SIG-M5 (cell line): ENCODE measurements at places on chromosomes 11 and 22.

GRCh38 chr11:27418356-27418755 is 54.2 kb downstream of the LGR4 start:
- DNase-seq, result no peak

DNA sequence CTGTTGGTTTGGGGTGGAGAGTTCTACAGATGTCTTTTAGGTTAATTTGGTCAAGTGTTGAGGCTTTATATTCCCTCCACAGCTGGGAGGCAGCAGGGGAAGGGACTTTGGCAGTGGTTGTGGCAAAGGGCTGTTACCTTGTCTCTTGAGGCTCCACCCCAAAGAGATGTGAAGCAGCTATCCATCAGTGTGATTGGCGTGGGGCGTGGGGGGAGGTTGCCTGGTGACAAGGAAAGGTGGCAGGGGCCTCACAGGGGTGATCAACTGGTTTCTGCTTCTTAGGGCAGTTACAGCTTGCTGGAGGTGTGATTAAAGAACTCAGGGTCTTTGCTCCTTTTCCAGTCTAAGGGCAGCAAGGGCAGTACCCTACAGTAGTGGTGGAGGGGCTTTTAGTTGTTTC is 59.3 kb downstream of the FANCF start:
- DNase-seq, result no peak

DNA sequence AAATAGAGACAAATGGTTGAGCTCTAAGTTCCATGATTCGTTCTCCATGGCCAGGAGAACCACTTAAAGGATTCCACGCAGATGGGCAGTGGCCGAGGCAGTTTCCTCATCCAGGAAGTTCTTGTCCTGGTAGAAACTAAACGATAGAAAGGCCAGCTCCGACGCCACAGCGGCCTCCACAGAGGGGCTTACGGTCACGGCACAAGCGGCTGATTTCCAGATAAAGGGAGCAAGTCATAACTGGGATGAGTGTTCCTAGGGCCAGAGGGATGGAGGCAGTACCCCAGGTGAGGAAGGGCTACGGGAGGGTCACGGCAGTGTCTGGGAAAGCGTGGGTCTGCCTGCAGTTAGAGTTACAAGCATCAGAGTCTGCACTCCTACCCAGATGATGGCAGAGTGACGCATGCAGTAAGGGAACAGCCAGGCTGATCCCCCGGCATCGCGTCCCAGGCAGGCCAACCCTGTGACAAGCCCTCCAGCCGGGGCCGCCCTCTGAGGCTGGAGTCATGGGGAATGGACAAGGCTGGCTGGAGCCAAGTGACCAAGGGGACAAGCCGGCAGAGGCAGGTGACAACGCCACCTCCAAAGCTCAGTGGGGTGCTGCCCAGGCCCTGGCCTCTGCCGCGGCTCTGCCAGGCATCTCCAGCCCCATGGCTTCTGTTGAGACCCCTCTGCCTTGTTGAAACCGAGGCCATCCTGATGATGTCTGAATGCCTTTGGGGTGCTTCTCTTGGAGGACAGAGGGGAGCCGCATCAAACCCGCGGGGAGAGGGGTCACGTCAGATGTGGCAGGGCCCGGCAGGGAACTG is 475.1 kb downstream of the BRD1 start:
- DNase-seq, result no peak

GRCh38 chr11:8913961-8914660 is 3.1 kb downstream of the AKIP1 start:
- no peak for DNase-seq

GRCh38 chr11:94790661-94791180 is 22.6 kb downstream of the AMOTL1 start:
- no peak for DNase-seq

- DNase-seq, result no peak
Observed at GRCh38 chr22:36277482-36278291, 24.8 kb downstream of the APOL1 start.

DNA sequence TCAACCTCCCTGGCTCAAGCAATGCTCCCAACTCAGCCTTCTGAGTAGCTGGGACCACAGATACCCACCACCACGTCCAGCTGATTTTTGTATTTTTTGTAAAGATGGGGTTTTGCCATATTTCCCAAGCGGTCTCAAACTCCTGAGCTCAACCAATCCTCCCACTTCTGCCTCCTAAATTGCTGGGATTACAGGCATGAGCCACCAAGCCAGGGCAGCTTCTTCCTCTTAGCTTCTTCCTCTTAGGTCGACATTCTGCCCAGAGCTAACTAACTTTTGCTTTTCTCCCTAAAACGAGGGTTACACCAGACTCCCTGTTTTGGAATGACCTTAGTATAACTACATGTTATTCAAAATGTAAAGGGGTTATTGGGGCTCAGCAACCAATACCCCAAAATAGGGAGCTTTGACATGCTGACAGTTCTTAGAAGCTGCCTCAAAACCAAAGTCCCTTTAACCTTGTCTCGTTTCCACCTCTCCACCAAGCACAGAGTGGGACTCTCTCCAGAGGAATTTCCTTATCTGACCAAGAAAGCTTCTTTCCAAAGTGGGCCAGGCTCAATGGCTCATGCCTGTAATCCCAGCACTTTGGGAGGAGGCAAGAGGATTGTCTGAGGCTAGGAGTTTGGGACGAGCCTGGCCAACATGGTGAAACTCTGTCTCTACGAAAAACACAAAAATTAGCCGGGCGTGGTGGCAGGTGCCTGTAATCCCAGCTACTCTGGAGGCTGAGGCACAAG is 7.0 kb downstream of the HPS5 start:
- DNase-seq, result no peak

- DNase-seq, result no peak
Observed at GRCh38 chr11:15863411-15863810, 492.9 kb downstream of the SOX6 start.

DNA sequence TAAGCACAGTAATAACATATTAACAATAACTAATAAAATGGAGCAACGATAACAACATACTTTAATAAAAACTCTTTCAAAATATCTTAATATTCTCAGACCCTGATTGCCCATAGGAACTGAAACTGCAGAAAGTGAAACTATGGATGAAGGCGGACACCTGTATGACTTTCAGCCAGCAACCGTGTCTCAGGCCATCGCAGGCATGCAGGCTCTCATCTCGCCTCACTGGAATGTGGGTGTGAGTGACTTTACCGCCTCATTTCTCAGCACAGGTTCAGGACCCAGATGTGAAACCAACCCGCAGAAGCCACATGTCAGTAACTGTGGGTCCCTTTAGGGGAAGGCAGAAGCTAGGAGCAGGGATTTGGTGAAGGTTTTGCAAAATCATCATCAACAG is 539.1 kb downstream of the FAM181B start:
- DNase-seq, result no peak

- no peak for DNase-seq
Observed at GRCh38 chr22:50218996-50219727, 18.4 kb downstream of the SELENOO start.

- no peak for DNase-seq
Observed at GRCh38 chr22:23591201-23591791, 11.2 kb upstream of the IGLL1 start.

GRCh38 chr11:19828382-19829108 is 115.9 kb downstream of the NAV2 start:
- no peak for DNase-seq

DNA sequence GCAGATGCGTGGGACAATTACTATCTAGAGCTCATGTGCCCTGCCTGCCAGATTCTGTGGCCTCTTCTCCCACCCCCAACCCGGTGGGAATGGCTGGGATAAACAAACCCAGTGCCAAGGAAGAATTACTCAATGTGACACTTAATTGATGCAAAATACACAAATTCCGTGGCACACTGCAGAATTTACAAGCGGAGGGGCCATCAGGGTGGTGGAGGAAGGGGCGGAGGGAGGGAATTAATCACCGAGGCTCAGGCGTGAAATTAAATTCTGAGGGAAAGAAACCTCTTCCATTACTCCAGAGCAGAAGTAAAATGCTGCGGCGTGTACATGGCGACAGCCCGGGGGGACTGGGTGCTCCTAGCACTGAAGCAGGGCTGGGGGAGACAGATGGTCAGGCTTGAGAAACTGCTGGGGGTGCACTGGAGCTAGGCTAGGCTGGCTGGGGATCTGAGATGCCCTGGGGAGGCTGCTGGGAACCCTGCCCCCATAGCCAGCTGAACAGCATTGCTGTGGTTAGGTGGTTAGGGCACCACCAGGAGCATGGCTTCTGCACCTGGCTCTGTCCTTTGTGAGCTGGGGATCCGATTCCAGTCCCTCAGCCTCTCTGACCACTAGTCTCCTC is 200.6 kb downstream of the CEP164 start:
- DNase-seq, result no peak

DNA sequence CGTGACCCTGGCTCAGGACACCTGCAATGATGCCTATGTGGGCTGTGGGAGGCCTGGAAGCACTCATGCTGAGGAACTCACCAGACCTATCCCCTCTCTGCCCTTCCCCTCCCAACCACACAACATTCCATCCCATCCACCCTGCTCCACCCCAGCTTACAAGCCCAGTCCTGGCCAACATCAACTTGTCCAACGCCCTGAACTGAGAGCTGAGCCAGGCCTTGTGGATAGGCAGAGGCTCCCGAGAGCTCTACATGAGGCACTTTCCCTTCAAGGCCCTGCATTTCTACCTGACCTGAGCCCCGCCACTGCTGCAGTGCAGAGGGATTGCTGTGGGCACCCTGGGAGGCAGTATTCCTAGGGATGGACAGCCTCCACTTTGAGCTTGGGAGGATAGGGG is 112.4 kb downstream of the PDE2A start:
- DNase-seq, result no peak

- no peak for DNase-seq
Observed at GRCh38 chr11:75356613-75357012, 5.2 kb upstream of the ARRB1 start.

GRCh38 chr11:14687943-14688627 is 44.5 kb downstream of the PDE3B start:
- no peak for DNase-seq

DNA sequence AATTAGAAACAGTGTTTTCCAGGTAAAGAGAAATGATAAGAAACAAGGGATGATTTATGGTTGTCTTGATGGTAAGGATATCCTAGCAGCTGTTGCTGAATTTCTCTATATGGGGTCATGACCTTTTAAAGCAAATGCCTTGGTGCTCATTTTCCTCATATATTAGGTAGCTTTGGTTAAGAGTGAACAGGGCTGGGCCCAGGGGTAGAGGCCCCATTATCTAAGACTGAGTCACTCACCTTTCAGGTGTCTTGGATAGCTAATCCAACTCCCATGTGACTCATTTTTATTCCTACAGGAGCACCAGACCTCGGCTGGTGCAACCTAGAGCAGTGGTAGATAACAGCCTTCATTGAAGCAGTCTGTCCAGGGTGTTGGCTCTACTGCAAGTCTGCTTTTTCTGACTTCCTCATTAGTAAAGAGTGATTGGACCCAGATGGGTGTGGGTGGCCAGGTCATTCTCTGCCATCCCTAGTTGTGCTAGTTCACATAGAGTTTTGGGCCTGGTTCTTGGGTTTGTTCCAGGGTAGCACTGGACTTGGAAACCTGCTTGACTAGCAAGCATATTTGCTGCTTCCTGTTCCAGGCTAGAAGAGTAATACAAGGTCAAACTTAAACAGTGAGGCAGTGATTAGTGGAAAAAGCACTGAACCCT is 37.4 kb downstream of the CTNND1 start:
- DNase-seq, result no peak

- no peak for DNase-seq
Observed at GRCh38 chr11:109958821-109959166, 134.4 kb upstream of the ZC3H12C start.

DNA sequence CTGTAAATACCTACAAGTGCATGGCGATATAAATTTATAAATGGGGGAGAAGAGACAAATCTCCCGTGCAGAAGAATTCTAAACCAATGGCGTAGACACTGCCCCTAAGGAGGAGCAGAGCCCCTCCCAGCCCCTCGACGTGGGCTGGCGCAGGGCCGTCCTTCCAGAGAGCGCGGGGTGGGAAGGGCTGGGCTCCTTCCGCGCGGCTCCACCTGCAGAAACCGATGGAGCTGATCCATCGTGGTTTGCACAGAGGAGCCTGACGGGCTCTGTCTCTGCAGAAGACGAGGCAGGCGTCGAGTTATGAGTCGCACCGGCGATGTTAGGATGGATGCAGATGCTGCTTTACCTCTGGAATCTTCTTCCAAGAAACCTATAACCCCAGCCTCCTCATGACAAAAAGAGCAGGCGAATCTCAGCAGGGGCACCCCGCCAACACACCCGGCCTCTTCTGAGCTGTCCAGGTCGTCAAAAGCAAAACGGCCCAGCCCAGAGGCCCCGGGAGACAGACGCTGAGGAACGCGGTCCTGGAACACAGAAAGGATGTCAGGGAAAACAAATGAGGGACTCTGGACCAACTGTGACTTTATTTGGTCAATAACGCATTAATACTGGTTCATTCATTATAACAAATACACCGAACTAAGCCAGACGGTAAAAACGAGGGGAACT is 11.0 kb upstream of the B4GALNT4 start:
- DNase-seq, result no peak

GRCh38 chr22:32515084-32515483 is 40.5 kb downstream of the FBXO7 start:
- DNase-seq, result no peak

DNA sequence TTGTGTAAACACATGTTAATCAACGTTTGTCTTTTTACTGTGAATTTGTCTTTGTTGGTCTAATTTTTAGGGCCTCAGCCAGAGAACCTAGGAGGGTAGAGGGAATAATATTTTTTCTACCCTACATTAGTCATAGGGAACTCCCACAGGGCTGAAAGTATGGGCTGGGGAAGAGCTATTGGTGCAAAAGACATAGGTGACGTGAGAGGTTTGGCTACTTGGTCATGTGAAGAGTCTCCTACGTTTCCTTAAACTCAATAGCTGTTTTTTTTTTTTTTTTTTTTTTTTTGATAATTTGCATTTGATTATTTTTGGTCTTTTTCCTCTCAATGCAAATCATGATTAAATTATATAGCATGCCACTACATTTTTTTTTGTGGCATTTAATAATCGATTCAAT is 15.9 kb upstream of the MMP7 start:
- no peak for DNase-seq

DNA sequence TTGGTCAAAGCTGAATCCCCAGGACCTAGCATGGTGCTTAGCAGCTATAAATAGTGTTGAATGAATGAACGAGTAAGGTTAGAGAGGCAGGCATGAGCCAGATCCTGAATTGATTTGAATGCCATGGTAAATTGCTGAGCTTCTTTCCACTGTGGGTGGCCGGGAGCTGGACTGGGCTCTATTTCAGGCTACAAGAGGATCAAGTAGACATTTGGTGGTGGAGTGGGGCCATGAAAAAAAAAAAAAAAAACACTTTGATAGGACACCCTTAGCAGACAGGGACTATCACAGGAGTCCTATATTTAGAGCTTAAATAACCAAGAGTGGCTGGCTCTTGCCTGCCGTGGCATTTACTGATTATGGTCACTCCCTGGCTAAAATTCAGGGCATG is 77.6 kb downstream of the MIAT start:
- DNase-seq, result no peak
